ENCODE measurements at places on chromosomes 11 and 22. TPM values are rescaled to one million over a fixed set of nuclear protein-coding genes. Genes with fewer than 3 reads are reported as not detected.

SMARCB1 gene
- 32.8 TPM for total RNA-seq

DNA sequence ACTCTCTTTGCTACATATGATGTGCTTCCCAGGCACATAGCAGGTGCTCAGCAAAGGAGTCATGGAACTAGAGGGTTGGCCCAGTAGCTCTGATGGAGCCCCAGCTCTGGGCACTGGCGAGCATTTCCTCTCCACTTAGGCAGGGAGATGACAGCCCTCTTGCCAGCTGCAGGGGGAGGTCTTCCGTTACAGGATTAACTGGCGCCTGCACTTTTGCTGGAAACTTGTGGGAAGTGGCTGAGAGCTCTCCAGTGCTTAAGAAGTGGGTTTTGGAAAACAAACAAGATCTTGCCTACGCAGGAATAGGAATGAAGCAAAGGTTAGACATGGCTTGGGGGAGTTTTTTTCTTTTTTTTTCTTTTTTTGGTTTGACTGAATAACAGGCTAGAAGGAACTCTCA lies 75.5 kb downstream of the MICAL2 start:
- no peak for DNase-seq

GRCh38 chr11:111530091-111530490 lies 10.4 kb upstream of the LAYN start:
- DNase-seq = no peak

DNA sequence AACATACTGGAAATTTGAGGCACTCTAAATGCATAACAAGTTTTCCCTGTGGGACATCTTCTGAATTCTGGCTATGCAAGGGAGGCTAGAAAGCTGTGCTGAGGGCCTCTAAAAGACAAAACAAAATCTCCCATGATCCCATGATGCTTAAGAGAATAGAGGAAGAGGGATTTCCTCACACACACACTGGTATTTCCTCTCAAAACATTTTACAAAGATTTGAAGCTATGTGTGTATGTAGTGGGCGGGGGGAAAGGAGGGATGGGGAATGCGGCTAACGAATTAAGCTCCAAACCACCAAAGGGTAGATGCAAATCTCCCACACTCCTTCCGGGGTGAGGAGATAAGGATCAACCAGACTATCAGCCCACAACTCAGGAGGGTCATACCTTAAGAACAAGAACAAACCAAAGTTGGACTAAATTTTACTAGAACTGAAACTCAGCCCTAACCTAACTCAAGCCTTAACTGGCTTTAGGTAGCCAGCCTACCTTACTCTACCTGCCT lies 6.0 kb downstream of the OR2AT4 start:
- DNase-seq = no peak

DNA sequence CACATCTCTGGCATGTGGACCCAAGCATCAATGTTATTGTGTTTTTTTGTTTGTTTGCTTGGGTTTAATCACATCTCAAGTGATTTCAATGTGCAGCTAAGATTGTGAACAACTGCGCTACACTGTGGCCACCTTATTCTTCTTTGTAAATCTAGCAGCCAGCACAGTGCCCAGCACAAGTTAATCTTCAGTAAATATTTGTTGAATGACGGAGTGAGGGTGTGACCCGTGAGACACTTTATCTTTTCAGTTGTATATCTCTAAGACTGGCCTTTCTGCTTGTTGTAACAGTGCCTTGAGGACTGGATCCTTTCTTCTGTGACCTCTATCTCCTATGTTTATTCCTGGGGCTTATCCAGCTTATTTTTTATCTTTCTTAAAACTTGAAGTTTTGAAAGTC lies 21.4 kb upstream of the AMOTL1 start:
- DNase-seq = no peak

DNA sequence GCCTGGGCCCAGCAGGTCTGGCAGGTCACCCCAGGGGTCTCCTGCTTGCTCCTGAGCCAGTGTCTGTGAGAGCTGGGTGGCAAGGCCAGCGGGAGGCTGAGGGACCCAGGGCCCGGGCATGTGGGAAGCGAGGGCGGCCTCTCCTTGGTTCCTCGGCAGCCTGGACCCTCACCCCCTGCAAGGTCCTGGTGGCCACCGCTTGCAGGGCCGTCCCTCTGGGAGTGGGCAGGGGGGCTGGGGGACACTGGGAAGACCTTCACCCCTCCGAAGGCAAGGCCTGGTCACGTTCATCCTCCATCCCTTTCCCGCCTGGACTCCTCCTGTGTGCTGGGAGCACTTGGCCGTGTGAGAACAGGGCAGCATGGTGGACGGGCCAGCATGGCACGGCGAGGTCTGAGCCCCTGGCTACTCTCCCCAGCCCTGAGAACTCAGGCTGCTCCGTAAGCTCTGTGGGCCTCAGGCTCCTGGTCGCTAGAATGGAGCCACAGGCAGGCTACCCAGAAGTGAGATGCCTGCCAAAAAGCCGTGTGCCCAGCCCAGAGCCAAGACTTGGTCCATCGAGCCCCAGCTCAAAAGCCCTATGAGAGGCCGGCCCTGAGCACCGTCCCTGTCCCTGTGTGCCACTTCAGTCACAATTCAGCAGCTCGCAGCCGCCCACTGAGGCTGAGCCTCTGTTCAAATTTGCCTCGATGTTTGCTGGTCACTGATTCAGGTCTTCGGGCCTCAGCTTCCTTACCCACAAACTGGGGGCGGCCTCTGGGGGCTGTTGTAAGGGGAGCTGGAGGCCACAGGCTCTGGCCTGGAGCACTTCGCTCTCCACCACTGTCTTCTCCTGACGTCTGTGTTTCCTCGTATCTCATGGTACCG lies 45.0 kb downstream of the IGLL1 start:
- peak; percentile 8 for DNase-seq

- no peak for DNase-seq
These were observed 177.5 kb upstream of the ZBED5 start for GRCh38 chr11:11035331-11035730.
